Lung (tissue), 17 donors: ENCODE measurements at places on chromosomes 1 and 21. TPM values are rescaled to one million over a fixed set of nuclear protein-coding genes. Genes with fewer than 3 reads are reported as not detected.

Gene GPR3
- total RNA-seq: 0.58 TPM

DNA sequence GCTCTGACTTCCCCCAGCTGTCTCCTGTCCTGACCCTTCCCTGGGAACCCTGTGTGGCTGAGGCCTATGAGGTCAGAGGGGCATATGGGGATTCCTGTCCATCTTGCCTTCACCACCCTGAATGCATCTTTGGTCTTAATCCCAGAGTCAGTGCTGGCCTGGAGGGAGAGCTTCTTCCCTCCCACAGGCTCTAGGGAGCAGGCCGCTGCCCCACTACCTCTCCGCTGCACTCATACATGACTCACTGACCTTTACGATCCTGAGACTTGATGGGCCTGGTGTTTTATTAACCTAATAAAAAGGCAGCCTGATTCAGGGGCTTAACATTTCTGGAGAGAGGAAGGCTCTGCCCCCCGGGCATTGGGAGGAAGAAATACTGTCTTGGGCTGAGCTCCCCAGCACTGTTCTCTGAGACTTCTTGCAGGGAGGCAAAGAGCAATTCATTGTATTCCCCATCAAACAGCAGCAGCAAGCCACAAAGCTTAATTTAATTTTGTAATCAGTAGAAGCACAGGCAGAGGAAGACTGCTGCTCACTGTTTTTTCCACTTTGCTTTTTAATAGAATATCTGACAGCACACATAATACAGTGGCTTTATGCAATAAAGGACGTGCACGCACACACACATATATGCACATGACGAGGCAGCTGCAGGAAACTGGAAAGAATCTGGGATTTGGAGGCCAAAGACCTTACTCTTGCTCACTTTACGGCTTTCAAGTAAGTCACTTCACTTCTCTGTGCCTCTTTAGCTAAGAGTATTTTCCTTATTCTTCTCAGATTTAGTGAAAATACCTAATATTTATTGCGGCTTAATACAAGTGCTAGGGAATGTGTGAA is 89.2 kb upstream of the GRIK3 start:
- no peaks in the 10 kb centered on the region for H3K27me3 ChIP-seq
- H3K27ac ChIP-seq: no peak overlapping the region
- no peaks in the 10 kb centered on the region for H3K36me3 ChIP-seq
- H3K4me3 ChIP-seq: no peak overlapping the region
- DNase-seq: no peak
- no peaks in the 10 kb centered on the region for H3K4me1 ChIP-seq

Gene EDN2
- 3.5 TPM for total RNA-seq

Gene MAN1C1
- total RNA-seq: 14.7 TPM

DNA sequence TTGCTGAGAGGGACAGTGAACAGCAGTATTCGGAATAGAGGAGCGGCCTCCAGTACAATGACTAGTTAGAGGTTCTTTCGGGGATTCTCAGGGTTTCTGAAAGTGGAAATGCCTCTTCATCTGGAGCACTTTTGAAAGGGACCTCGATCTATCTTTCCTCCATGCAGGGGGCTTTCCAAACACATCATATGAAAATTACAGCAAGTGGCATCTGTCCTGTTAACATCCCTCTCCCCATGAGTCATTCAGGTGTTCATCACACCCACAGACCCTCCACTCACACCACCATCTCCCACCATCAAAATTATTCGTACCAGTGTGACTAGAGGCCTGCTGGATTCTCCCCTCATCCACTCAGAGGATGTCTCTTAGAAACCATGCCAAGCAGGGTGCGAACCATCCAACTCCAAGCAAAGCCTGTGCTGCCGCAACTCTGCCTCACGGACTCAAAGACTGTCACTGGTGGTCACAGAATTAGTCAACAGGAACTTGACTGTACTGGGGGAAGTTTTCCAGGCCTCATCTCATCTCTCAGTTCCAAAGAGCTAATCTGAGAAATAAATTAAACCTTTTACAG is 211.1 kb downstream of the MRPL39 start:
- no peak for DNase-seq
- no peak overlapping the region for H3K4me3 ChIP-seq
- H3K27me3 ChIP-seq: no peaks in the 10 kb centered on the region
- H3K4me1 ChIP-seq: no peaks in the 10 kb centered on the region

Gene SYCP1
- total RNA-seq: not detected

Gene LRRN2
- 1.3 TPM for total RNA-seq

DNA sequence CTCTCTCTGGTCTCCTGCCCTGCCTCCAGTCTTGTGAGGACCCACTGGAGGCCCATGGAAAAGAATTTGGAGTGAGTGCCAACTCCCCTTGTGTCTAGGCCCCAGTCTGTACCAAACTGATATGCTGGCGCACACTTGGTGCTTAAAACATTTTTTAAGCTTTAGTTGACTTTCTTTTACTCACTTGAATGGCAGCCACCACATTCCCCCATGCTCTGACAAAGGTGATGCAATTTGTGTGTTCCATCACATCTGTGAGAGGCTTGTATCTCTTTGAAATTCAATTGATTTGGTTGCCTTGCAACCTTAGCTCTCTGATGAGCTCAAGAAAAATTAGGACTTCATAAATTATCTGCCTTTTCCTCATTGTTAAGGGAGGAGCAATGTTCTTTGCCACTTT is 30.5 kb upstream of the WDTC1 start:
- no peak overlapping the region for H3K27ac ChIP-seq
- H3K27me3 ChIP-seq: no peaks in the 10 kb centered on the region
- no peak overlapping the region for H3K4me3 ChIP-seq
- H3K36me3 ChIP-seq: no peaks in the 10 kb centered on the region
- H3K4me1 ChIP-seq: no peaks in the 10 kb centered on the region

Gene GJA9
- not detected for total RNA-seq

Gene KIF1B
- total RNA-seq: 64.0 TPM

- no peaks in the 10 kb centered on the region for H3K36me3 ChIP-seq
- no peak overlapping the region for H3K4me3 ChIP-seq
- peaks cover 3% of the 10 kb centered on the region for H3K4me1 ChIP-seq
- no peak overlapping the region for H3K27ac ChIP-seq
These were observed 2.2 kb upstream of the GBP6 start for GRCh38 chr1:89361681-89362080.

Gene JUN
- 144 TPM for total RNA-seq

- H3K4me3 ChIP-seq: no peak overlapping the region
- no peak overlapping the region for H3K27ac ChIP-seq
- no peak for DNase-seq
- H3K4me1 ChIP-seq: no peaks in the 10 kb centered on the region
- H3K27me3 ChIP-seq: no peaks in the 10 kb centered on the region
These were observed 142.4 kb downstream of the GLUL start for GRCh38 chr1:182249201-182249676.

- H3K36me3 ChIP-seq: no peaks in the 10 kb centered on the region
- DNase-seq: no peak
- H3K4me3 ChIP-seq: no peak overlapping the region
- no peaks in the 10 kb centered on the region for H3K4me1 ChIP-seq
- no peak overlapping the region for H3K27ac ChIP-seq
These were observed 75.7 kb downstream of the AXDND1 start for GRCh38 chr1:179441501-179441900.

DNA sequence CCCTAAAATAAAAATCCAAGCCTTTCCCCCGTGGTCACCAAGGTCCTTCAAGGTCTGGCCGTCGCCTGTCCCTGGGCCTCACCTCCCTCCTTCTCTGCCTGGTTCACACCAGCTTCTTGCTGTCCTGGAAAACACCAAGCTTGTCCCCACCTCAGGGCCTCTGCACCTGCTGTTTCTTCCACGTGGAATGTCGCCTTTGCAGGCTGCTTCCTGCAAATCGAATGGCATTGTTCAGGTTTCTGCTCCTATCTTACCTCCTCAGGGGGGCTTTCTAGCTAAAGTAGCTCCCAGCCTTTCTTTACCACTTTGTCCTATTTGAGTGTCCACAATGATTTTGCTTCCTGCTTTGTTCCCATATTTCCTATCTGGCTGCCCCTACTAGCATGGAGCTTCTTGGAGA is 3.3 kb upstream of the CASZ1 start:
- no peaks in the 10 kb centered on the region for H3K4me1 ChIP-seq
- H3K36me3 ChIP-seq: no peaks in the 10 kb centered on the region
- H3K27me3 ChIP-seq: peaks cover 10% of the 10 kb centered on the region
- H3K27ac ChIP-seq: no peak overlapping the region
- no peak for DNase-seq

Gene PARS2
- total RNA-seq: 4.3 TPM

Gene FBLIM1
- total RNA-seq: 37.4 TPM

GRCh38 chr1:192443616-192444015 is 126.8 kb downstream of the RGS21 start:
- H3K4me3 ChIP-seq: no peak overlapping the region
- DNase-seq: no peak
- H3K27me3 ChIP-seq: no peaks in the 10 kb centered on the region
- no peaks in the 10 kb centered on the region for H3K36me3 ChIP-seq

GRCh38 chr1:182381962-182382819 is 9.4 kb downstream of the GLUL start:
- H3K4me1 ChIP-seq: no peaks in the 10 kb centered on the region
- H3K4me3 ChIP-seq: no peak overlapping the region
- H3K27me3 ChIP-seq: no peaks in the 10 kb centered on the region
- no peak for DNase-seq
- H3K36me3 ChIP-seq: peaks cover 49% of the 10 kb centered on the region

Gene BRDT
- total RNA-seq: not detected

DNA sequence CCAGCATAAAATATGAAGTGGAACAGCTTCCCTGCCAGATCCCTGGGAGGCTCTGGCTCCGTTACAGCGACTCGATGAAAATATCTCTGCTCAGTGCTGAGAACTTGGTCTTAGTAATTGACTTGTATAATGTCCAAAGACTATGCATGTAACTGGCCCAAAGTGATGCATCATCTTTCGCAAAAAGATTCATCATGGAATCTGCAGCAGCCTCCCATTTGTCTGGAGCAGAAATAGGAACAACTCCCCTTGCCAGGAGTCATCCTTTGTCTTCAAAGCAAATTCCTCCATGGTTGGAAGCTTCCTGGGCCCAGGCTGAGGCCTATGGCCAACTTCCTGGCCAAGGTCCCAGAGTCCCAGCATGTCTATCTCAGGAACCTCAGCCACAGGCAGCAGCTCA is 16.9 kb upstream of the SLC6A17 start:
- H3K27ac ChIP-seq: no peak overlapping the region
- H3K27me3 ChIP-seq: peaks cover 54% of the 10 kb centered on the region
- H3K36me3 ChIP-seq: no peaks in the 10 kb centered on the region
- no peak for DNase-seq
- peaks cover 6% of the 10 kb centered on the region for H3K4me1 ChIP-seq

DNA sequence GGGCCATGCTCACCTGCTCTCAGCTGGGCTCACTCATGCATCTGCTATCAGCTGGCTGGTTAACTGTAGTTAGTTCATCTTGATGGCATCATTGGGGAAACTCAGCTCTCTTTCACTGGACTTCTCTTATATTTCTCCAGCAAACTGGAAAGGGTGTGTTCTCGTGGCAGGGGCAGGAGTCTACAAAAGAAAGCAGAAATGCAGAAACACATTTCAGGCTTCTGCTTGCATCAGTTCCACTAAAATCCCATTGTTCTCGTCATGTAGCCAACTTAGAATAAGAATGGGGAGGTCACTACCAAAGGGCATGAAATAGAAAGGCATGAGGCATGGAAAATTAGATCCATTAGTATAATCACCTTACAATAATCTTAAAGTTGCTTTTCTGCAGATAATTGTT is 207.3 kb downstream of the NRIP1 start:
- H3K4me3 ChIP-seq: no peak overlapping the region
- no peak for DNase-seq
- H3K4me1 ChIP-seq: no peaks in the 10 kb centered on the region
- no peaks in the 10 kb centered on the region for H3K27me3 ChIP-seq
- no peak overlapping the region for H3K27ac ChIP-seq
- H3K36me3 ChIP-seq: no peaks in the 10 kb centered on the region

Gene MYCL
- 6.0 TPM for total RNA-seq

Gene SPRR2F
- not detected for total RNA-seq

- no peaks in the 10 kb centered on the region for H3K27me3 ChIP-seq
- DNase-seq: no peak
- no peak overlapping the region for H3K4me3 ChIP-seq
- H3K27ac ChIP-seq: no peak overlapping the region
- peaks cover 5% of the 10 kb centered on the region for H3K4me1 ChIP-seq
These were observed 1.5 kb upstream of the POU2F1 start for GRCh38 chr1:167219194-167219593.

- H3K36me3 ChIP-seq: no peaks in the 10 kb centered on the region
- H3K27me3 ChIP-seq: no peaks in the 10 kb centered on the region
- H3K27ac ChIP-seq: no peak overlapping the region
- no peak overlapping the region for H3K4me3 ChIP-seq
These were observed 592.7 kb downstream of the NEGR1 start for GRCh38 chr1:71689635-71690034.

DNA sequence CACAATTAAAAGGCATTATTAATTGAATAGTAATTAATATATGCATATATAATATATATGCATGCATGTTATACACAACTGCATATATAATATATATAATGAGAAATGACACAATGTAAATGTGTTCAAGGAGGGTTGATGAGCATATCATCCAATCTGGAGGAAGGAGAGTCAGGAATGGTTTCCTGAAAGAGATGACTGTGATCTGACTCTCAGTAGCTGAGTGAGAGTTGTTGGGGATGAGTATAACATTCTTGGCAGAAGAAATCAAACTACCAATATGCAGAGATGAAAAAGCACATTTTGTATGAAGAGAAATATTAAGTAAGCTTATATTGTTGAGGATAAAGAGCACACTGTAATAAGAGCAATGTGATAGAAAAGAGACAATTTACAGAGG is 37.3 kb downstream of the F13B start:
- no peak overlapping the region for H3K4me3 ChIP-seq
- DNase-seq: no peak

DNA sequence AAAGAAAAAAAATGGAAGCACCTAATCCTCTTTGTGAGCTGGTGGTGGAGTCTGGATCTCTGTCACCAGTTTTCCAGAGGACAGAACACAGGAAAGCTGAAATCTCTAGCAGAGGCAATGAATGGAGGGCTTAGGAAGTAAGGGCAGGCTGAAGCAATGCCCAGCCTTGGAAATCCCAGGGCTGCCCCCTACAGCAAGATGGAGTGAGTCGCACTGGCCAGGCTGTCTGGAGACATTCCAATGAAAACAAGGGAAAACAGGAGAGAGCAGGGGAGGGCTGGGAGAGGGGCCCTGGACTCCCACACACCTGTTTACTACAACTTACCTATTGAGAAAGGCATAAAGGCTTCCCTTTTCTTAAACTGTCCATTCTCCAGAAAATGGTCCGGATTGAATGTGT is 25.9 kb downstream of the CYP2J2 start:
- DNase-seq: no peak
- no peaks in the 10 kb centered on the region for H3K4me1 ChIP-seq
- H3K27ac ChIP-seq: no peak overlapping the region
- no peak overlapping the region for H3K4me3 ChIP-seq

Gene FAM3B
- total RNA-seq: 18.1 TPM

DNA sequence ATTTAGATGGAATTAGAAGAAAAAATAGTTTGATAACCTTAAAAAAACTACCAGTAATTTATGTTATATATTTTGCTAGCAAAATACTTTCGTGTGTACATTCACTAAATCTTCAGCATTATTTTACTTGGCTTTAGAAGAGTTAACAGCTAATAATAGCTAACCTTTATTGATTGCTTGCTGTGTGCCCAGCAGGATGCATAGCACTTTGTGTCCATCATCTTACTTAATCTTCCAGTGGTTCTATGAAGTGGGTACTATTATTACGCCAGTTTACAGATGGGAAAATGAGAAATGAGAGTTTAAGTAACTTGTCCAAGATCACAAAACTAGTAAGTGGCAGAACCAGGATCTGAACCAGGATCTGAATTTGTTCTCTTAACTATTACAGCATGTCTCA is 41.7 kb upstream of the GPR25 start:
- peaks cover 5% of the 10 kb centered on the region for H3K36me3 ChIP-seq
- H3K4me3 ChIP-seq: no peak overlapping the region
- no peak for DNase-seq
- H3K27ac ChIP-seq: no peak overlapping the region
- no peaks in the 10 kb centered on the region for H3K27me3 ChIP-seq
- no peaks in the 10 kb centered on the region for H3K4me1 ChIP-seq
